ENCODE measurements at places on chromosomes 2 and 18.
A peak's percentile ranks its signal among the peaks of the same experiment; 100 is the strongest.

DNA sequence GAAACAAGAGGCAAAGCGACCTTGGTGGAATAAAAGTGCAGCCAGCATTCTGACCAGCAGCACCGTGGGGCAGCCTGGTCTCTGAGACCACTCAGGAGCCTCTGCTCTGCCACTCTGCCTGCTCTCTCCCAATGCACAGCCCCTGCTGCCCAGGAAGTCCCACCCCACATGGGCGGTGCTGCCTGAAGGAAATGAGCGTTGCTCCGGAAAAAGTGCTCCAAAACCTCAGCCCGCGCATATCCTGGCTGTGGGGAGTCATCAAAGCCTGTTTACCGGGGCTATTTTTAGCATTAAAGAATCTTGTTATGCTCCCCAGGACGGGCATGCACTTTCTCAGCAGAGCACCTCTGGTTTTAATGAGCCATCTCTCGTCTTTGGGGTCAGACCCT lies 54.5 kb downstream of the EPAS1 start:
- peak; percentile 19 for DNase-seq

GRCh38 chr2:232075080-232075479 lies 113.6 kb downstream of the DIS3L2 start:
- DNase-seq = no peak

DNA sequence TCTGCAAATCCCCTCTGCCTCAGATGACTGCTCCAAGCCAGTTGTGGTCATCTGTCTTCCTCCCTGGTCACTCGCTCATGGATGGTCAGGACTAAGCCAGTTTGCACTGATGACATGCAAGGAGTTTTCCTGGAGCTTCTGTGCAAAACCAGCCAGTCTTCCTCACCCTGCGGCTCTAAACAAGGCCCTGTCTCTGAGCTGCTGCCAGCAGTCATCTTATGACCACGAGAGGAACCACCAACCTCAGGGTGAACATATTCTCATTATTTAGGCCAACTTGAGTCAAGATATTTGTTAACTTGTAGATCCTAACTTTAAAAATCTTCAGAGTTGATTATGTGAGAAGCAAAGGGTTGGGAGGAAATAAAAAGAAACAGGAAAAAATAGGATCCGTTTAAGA lies 119.9 kb upstream of the CAB39 start:
- no peak for DNase-seq

DNA sequence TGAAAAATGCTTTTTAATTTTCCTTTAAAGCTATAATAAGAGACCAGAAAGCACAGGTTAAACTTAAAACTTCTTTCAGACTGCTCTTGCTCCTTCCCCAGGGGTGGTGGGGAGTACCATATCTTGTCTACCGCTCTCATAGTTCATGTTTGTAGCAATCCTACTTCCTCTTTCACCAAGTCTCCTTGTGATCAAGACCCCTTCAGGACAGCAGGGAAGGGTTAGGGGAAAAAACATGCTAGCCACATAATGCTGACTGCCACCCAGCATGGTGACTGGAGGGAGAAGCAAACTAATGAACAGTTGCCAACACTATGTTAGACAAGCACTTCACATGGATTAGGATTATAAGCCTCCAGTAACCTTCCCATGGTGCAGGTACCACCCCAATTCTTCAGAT lies 8.6 kb downstream of the MYO5B start:
- no peak for DNase-seq

DNA sequence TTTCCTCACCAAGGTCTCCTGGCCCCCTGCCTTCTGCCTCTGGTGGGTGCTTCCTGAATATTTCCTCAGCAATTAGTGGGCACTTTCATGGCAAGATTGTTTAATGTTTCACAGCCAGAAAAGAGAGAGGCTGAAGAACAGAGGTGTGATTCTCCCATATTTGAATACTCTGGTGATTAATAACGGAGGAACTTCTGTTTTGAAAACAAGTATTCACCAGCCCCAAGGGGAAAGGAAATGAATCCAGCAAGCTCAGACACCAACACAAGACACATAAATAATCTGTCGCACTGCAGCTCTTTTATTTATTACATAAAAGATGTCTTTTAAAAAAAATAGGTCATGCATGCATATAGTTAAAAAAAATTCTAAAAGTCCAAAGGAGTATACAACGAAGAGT lies 57.7 kb downstream of the MRPL35 start:
- no peak for DNase-seq

GRCh38 chr2:70328921-70329561 lies 27.2 kb upstream of the FAM136A start:
- no peak for DNase-seq

- DNase-seq = no peak
Observed at GRCh38 chr18:32469190-32469651, 1.5 kb downstream of the GAREM1 start.

DNA sequence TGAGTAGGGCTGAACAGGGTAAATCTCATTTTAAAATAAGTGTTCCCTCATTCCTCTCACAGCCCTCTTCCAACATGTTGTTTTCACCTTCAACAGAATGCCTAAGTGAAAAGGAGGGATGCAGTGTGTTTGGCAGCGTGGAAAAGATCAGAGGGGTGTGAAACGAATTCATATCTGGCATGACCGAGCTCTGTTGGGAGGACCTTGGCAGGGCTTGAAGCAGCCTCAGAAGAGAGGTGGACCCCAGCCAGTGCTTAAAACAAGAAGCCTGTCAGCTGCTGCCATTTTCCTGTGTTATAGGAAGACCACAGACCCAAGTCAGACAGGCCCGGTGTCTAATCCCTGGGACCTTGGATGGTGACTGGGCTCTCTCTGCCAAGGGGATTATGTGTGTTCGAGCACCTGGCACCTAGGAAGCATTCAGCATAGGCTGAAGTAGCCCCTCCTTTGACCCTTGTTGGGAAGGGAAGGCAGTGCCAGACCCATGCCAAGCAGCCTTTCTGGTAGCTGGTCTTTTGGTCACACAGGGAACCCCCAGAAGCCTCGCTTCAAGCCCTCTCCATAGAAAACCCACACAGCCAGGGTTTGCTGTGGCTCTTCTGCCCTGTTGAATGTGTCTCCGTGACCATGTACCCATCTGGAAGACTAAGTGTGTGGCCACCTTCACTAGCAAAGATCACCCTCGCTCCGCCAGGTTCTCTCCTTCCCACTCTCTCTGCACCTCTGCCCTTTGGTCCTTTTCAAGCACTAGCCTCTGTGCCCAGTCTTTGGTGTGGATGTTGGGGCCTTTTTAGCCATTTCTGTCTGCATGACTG lies 87.5 kb upstream of the ST3GAL5 start:
- no peak for DNase-seq

All from stimulated activated CD8-positive, alpha-beta memory T cell treated with anti-CD3 and anti-CD28 coated beads, Interleukin-4, amount 100 ng/mL, for 1 hour (primary cell).